Lung (tissue), 17 donors: ENCODE measurements at places on chromosomes 2 and 18. TPM values are rescaled to one million over a fixed set of nuclear protein-coding genes. Genes with fewer than 3 reads are reported as not detected.

GRCh38 chr18:63736876-63737275 is 34.1 kb downstream of the SERPINB11 start:
- no peaks in the 10 kb centered on the region for H3K27me3 ChIP-seq
- DNase-seq: no peak
- no peaks in the 10 kb centered on the region for H3K36me3 ChIP-seq
- H3K27ac ChIP-seq: no peak overlapping the region
- H3K4me1 ChIP-seq: no peaks in the 10 kb centered on the region

DNA sequence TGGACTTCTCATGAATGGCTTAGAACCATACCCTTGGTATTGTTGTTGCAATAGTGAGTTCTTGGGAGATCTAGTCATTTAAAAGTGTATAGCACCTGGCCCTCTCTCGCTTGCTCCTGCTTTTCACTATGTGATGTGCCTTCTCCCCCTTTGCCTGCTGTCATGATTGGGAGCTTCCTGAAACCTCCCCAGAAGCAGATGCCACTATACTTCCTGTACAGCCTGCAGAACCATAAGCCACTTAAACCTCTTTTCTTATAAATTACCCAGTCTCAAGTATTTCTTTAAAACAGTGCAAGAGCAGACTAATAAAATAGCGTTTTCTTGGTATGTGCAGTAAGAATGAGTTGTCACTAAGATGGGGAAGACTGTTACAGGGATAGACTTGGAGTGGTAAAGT is 31.6 kb downstream of the BAZ2B start:
- H3K4me3 ChIP-seq: no peak overlapping the region
- H3K4me1 ChIP-seq: peaks cover 3% of the 10 kb centered on the region
- DNase-seq: no peak
- no peaks in the 10 kb centered on the region for H3K27me3 ChIP-seq
- H3K27ac ChIP-seq: no peak overlapping the region

DNA sequence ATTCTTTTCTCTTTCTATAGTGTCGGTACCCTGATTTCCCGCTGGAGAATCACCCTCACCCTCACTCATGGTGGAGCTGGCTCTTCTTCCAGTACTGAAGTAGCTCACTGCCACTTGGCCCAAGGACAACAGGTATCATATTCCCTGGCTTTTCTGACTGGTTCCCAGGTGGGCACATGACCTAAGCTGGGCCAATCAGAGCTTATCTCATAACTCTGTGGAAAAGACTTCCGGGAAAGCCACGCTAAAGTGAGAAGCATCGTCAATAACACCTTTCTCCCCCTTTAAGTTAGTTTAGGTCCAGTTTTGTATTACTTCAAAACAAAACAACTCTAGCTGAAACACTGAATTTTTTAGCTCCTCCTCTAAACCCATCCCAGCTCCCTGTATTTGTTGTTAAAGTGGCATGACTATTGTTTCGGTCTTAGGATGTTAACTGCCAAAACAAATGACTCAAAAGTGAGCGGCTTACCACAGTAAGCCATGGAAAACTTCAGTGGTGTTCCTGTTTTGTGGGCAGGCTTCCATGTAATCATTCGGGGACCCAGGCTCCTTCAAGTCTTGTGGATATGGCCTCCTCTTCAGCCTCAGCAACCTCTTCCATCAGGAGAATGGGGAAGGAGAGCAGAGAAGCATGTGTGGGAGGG is 137.4 kb upstream of the DLX2 start:
- H3K4me1 ChIP-seq: peaks cover 7% of the 10 kb centered on the region
- DNase-seq: no peak
- no peak overlapping the region for H3K27ac ChIP-seq

The OTX1 gene
- 0.39 TPM for polyA plus RNA-seq

DNA sequence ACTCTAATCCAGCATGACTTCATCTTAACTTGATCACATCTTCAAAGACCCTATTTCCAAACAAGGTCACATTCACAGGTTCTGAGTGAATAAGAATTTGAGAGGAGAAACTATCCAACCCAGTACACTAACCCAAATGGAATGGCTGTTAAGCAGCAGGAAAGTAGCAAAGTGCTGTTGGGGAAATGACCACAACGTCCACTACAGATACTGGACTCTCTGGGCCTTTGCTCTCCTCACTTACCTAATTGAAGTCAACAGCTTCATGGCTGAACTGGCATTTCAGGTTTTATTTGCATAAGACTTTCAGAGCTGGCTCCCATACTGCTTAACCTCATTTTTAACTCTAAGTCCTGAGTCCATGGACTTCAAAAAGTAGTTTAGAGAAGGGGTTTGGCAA is 38.0 kb upstream of the ACVR2A start:
- H3K27me3 ChIP-seq: no peaks in the 10 kb centered on the region
- no peak overlapping the region for H3K4me3 ChIP-seq
- H3K36me3 ChIP-seq: no peaks in the 10 kb centered on the region
- no peak for DNase-seq

DNA sequence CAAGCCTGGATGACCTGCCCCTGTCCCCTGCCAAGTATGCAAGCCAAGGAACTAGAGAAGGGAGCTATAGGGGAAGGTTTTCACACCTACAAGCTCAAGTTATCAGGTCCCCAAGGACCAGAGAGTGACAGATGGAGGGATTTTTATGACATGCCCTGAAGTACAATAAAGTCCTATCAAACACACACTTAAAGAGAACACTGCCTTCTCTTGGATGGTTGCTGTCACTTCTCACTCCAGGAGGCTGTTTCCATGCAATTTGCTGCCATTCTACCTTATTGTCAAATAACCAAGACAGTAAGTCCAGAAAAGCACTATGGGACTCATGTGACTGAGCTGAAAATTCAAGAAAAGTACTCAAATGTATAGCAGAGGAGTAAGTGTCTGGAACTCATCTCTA is 76.6 kb upstream of the DDX18 start:
- H3K27ac ChIP-seq: no peak overlapping the region
- H3K36me3 ChIP-seq: no peaks in the 10 kb centered on the region
- H3K4me1 ChIP-seq: no peaks in the 10 kb centered on the region
- no peak for DNase-seq

DNA sequence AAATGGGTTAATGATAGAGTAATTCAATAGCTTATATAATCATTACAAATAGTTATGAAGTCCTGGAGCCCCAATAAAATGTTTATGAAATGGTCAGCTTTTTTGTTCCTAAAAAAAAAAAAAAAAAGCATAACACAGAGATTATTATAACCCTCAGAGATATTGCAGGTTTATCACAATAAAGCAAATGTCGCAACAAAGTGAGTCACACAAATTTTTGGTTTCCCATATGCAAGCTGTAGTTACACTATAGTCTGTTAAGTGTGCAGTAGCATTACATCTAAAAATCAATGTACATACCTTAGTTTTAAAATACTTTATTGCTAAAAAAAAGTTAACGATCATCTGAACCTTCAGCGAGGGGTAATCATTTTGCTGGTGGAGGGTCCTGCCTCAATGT is 20.0 kb downstream of the WDFY1 start:
- no peak for DNase-seq
- H3K27me3 ChIP-seq: no peaks in the 10 kb centered on the region
- H3K27ac ChIP-seq: no peak overlapping the region

The GPR45 gene
- not detected for polyA plus RNA-seq

The FBXO36 gene
- polyA plus RNA-seq: 2.2 TPM
